ENCODE measurements at places on chromosomes 13 and 19.

GRCh38 chr13:36531746-36532486 lies 99.6 kb downstream of the CCNA1 start:
- peak; percentile 62 for DNase-seq

DNA sequence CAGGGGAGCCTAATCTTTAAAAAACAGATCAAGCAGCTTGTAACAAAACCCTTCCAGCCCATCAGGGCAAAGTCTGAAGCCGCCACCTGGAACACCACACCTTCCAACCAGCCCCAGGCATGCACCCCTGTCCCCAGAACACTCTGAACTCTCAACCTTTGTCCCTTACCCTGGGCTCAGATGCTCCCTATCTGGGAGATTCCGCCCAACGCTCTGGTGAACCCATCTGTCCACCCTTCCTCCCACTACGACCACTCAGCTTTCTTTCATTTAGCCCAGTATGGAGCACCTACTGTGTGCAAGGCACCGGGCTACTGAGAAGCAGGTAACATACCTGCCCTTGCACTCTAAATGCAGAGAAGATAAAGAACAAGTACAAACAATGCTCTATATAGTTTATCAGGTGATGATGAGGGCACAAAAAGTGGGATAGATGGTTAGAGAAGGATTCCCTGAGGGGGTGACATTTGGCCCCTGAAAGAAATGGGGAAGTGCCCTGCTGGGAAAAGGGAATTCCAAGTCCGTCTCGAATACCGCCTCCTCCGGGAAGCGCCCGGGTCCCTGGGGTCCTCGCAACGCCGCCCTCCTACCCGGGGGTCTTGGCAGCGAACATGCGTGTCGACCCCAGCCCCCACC lies 629 bp downstream of the PEPD start:
- DNase-seq, result no peak

- no peak for DNase-seq
Measured at GRCh38 chr19:35349614-35350521, 2.2 kb downstream of the FFAR1 start.

- peak; percentile 59 for DNase-seq
Measured at GRCh38 chr13:45807520-45808099, 43.9 kb downstream of the SIAH3 start.

- peak; percentile 2 for DNase-seq
Measured at GRCh38 chr13:91216928-91217700, 130.4 kb upstream of the MIR17HG start.

- DNase-seq, result no peak
Measured at GRCh38 chr19:6185835-6186834, 50.7 kb downstream of the ACSBG2 start.

GRCh38 chr13:51067210-51067701 lies 43.8 kb downstream of the C13orf42 start:
- DNase-seq, result no peak

DNA sequence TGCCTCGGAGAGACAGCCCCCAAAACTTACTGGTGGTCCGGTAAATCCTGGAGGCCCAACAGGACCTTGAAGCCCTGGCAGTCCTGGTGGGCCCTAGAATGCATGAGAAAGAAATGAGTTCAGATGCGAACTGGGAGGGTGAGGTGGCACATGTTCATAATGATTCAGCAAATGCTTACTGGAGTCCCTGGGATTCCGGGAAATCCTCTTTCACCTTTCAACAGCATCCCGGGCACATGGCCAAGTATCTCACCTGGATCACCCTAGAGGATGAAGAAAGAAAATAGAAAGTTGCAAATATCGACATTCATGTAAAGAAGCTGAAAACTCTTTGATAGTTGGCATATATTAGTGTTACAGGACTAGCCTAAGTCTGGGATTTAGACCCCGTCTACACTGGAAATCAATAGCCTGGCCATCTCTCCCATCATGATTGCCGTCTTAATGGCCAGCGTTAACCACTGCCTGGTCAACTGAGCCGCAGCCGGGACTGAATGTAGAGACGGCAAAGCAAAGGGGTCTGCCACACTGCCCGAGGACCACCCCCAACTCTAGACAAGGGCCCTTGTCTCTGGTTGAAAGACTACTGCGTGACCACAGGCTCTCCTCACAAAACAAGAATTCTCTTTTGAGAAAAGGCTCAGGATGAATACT lies 96.9 kb downstream of the COL4A1 start:
- DNase-seq, result peak; percentile 10

- DNase-seq, result no peak
Measured at GRCh38 chr13:52804202-52804641, 44.2 kb downstream of the PCDH8 start.

GRCh38 chr19:50878851-50879250 lies 5.6 kb downstream of the KLK2 start:
- no peak for DNase-seq

GRCh38 chr13:105703843-105704242 lies 831.6 kb downstream of the EFNB2 start:
- no peak for DNase-seq

DNA sequence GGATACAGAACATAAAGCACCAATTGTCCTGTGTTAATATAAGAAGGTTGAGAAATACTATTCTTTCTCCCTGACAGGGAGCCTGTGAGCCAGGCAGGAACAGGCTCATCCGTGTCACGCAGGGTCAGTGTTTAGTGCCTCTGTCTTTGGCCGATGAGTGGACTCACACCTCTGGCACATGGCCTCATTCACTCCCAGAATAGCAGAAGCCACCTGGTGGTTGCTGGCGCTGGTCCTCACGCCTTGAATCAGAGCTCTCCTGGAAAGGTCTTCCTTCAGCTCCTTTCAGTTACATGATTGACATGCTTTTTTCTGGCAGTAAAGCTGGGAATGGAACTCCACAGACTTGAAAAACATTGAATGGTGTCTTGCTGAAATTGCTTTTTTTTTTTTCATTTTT lies 28.1 kb upstream of the SIAH3 start:
- peak; percentile 41 for DNase-seq

GRCh38 chr19:15197942-15198341 lies 2.9 kb downstream of the NOTCH3 start:
- peak; percentile 8 for DNase-seq

DNA sequence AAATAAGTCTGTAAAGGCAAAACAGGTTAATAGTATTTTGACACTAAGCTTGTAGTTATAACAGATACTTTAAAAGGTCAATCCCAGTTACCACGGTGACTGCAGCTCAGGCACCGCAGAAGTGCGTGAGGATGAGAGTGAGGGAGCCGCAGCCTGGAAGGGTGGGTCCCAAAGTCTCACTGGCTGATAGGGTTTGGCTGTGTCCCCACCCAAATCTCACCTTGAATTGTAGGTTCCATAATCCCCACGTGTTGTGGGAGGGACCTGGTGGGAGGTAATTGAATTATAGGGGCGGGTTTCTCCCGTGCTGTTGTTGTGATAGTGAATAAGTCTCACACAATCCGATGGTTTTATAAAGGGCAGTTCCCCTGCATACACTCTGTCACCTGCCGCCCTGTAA lies 40.0 kb upstream of the GAS6 start:
- no peak for DNase-seq

DNA sequence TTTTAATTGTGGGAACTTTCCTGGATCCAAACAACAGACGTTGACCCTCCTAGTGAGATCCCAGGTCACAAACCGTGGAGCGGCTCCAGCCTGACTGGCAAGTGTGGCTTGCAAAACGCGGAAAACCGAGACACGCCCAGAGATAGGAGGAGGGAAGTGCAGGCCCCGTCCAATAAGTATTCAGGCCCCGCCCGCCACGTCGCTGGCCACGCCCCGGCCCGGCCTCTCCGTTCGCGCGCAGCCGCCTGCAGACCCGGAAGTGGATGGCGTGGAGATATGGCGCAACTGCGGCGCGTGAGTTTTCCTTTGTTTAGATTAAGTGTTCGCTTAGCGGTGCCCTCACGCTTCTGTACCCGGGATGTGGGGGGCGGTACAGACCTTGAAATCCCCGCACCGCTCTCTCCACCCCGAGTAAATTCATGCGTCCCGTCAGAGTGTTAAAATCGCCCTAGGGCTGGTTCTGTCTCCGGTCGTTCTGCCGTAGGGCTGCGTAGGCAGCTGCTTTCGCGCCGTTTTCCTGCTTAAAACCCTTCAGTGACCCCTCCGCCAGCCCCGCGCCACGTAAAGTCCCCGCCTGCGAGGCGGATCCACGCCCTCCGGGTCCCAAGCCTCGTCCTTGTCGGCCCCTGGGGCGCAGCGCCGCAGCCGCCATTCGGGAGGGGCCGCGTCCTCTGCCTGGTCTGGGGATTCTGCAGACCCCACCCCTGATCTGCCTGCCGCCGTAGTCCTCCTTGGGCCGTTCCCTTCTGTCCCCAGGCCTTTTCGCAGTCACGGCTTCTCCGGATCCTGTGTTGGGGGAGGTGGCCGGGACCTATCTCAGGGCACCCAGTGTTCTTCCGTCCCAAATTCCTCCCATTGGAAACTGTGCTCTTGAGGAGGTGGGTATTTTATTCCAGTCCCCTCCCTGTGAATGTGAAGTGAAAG lies at the start of gene ZNF766:
Gene ZNF766, plus strand, starts transcription at position 250 of the 924 bp plus-strand sequence. Its CDS starts 27 bp downstream, at position 277.
- peak; percentile 95 for DNase-seq

GRCh38 chr13:49998714-49999624 lies 2.1 kb downstream of the TRIM13 start:
- no peak for DNase-seq

- no peak for DNase-seq
Measured at GRCh38 chr13:65505941-65506340, 1724.2 kb downstream of the PCDH9 start.

- no peak for DNase-seq
Measured at GRCh38 chr13:84812789-84813188, 930.5 kb upstream of the SLITRK1 start.

DNA sequence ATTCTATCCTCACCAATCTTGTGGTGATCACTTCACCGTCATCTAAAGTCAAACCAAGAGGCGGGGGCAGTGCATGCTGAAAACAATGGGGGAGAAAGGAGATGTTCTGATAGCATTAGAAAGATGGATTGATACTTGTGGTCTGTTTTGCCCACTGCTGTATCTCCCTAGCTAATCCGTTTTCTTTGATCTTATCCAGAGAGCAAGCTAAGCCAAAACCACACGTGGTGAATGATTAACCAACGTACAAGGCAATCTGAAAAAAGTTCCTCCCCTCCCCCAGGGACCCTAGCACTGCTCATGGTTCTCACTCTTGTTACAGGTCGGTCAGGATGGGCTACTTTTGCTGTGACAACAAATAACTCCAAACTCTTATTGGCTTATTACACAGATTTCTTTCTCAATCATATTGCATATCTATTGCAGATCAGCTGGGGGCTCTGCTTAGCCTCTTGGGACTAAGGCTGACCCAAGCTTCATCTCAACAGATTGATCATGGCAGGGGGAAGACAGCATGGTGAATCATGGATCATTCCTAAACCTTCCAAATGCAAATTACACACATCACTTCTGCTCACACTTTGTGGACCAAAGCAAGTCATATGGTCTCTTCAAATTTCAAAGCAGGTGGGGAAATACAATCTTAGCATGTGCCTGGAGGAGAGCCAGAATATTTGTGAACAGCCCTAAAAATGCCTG lies 11.9 kb upstream of the C13orf42 start:
- DNase-seq, result no peak

DNA sequence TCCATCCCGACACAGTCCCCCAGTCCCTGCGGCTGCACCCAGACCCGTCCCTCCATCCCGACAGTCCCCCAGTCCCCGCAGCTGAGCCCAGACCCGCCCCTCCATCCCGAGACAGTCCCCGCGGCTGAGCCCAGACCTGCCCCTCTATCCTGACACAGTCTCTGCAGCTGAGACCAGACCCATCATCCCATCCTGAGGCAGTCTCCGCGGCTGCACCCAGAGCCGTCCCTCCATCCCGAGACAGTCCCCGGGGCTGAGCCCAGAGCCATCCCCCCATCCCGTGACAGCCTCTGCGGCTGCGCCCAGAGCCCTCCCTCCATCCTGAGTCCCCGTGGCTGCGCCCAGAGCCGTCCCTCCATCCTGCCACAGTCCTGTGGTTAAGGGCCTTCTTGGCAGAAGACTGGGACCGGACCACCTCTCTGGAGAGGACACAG lies 28.8 kb upstream of the TMEM255B start:
- DNase-seq, result no peak

DNA sequence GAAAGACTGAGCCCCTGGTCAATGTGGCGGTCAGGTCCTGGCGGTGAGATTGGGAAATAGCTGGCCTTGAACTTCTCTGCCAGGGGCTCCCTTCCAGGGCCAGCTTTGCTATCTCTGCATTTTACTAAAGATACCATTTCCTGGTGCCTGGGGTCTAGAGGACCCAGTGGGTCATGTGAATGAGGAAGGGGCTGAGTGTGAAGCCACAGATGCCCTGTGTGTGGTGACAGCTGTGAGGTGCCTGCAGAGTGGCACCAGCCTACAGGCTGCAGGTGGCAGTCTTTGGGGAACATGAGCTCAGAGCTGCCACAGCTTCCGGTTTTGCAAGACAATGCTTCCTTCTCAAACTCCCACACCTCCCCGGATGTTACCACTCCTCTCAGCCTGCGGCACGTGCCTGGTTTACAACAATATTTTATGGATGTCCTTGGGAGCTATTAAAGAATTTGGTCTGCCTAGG lies 5.2 kb upstream of the MLNR start:
- DNase-seq, result peak; percentile 11

GRCh38 chr13:64020126-64020525 lies 2604.5 kb upstream of the PCDH20 start:
- DNase-seq, result no peak

DNA sequence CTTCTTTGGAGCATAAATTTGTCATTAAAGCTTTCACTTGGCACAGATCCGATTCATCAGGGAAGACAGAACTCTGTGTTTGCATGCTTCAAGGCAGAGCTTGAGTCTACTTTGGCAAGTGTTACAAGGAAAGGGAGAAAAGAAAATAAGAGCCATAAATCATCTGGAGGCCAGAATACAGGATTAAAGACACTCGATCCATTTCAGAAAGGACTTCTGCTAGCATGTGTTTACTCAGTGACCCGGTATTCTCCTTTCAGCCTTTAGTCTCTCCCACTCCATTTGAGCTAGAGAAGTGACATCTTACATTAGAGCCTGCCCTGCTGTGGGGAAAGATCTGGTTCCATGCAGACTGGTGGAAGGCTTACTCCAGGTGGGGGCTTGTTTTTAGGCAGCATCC lies 306.4 kb downstream of the KLF5 start:
- peak; percentile 17 for DNase-seq

- DNase-seq, result no peak
Measured at GRCh38 chr13:38687246-38688229, 661 bp downstream of the FREM2 start.

Data from PC-3 (cell line).